Cardiac ventricle fibroblast (primary cell): ENCODE measurements at places on chromosomes 3 and 15. TPM values are rescaled to one million over a fixed set of nuclear protein-coding genes. Genes with fewer than 3 reads are reported as not detected.

TIMP4 gene
- 54.6 and 62.7 TPM in 2 replicates for total RNA-seq

ZCWPW2 gene
- 0.68 and 0.94 TPM in 2 replicates for total RNA-seq

LDHAL6B gene
- total RNA-seq: not detected in 2 replicates

COL6A6 gene
- 0.50 and 0.68 TPM in 2 replicates for total RNA-seq

SEMA6D gene
- total RNA-seq: 2.8 and 3.7 TPM in 2 replicates
